ENCODE measurements at places on chromosomes 2 and 18.

DNA sequence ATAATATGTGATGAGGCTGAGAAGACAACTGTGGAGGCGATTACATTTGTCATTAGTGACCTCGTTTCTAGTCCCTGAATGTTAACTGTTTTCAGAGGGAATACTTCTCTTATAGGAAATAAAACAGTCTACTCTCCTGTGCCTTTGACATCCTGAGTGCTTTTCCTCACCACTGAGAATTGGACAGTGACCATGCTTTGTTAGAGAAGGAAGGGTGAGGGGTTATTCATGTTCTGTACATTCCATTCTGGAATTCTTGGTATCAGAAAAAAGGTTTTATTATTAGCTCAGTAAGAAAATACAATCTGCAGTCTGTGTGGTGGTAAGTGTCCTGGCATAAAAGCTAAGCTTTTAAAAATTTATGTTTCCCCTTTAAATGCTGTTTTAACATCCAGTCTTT is 58.8 kb downstream of the PARD3B start:
- no peak for DNase-seq

DNA sequence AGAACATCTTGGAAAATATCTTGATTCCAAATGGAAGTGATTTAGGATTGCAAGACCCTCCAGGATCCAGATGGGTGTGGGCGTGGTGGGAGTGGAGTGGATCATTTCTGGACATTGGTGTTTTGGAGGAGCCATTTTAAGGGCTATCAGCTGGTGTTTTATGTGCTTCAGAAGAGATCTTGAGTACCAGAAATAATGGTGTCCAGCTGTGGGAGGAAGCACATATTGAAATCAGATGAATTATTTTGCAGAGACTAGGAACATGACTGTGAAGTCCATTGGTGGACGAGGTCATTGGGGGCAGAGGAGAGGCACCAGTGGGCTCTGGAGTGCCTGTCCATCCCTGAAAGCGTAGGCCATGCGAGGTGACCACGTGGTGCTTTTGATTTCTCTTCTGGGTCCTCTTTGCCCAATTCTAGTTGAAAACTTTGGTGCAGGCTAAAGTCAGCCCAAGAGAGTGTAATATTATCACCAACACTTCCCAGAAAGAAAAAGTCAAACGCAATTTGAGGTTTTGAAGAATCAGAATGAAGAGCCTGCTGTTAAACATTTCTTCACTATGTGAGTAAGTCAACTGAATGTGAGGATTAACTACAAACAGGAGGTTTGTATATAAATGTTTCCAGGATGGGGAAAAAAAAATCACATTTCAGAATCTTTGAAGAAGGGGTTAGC is 31.6 kb downstream of the RNF144A start:
- no peak for DNase-seq

DNA sequence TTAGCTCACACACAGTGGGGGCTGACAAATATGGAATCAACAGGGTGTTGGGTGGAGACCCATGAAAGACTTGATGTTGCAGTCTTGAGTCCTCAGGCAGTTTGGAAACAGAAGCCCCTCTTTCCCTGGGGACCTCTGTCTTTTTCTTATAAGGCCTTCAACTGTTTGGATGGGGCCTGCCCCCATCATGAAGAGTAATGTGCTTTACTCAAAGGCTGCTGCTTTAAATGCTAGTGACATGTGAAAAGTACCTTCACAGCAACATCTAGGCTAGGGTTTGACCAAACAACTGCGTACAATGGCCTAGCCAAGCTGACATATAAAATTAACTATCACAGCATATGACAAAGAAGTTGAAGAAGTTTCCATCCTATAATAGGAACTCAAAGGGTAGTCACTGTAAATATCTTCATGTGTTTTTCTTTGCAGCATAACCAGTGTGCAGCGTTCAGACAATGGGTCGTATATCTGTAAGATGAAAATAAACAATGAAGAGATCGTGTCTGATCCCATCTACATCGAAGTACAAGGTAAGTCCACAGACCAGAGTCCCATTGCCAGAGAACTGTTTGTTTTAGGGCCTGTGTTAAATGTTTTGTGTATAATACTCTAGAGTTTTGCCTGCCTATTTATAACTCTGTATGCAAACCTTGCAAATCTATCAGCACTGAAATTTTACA is 46.3 kb downstream of the MERTK start:
- no peak for DNase-seq

- no peak for DNase-seq
Observed at GRCh38 chr2:68632021-68632420, 11.4 kb upstream of the PROKR1 start.

GRCh38 chr2:105110295-105110829 is 72.5 kb downstream of the MRPS9 start:
- DNase-seq = no peak

- DNase-seq = no peak
Observed at GRCh38 chr2:219622472-219622871, 5.0 kb upstream of the SLC4A3 start.

DNA sequence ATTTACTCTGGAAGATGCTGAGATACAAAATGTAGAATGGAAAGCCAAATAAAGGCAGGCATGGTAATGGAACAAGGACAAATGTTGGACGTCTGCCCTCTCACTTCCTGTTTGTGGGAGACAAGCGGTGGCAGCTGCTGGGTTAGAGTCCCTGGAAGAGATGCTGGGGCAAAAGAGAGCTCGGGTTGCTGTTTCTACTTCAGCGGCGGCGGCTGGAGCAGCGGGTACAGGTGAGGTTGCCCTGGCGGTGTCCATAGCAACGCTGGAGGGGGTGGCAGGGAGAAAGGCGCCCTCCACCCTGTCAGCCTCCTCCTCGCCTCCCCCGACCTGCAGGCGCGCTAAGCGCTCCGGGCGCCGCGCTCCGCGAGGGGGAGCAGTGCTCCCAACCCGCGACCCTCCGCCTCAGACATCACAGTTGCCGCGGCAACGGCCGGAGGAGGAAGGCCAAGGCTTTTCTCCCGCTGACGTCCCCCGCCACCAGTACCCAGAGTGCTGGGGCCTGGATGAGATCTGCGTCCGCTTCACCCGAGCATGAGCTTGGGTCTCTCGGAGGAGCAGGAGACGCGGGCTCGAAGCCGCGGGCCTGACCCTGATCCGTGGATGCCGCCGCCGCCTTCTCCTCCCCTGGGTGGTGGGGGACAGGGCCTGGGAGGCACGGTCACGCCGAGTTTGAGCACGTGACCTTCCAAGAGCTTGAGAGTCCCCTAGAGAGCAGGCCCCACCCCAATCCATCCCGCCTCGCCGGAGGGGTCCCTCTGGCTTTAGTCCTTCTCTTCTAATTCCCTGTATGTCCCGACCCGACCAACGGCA is 65.6 kb downstream of the NOL4 start:
- DNase-seq = no peak

GRCh38 chr2:169715379-169716237 is 18.0 kb upstream of the KLHL23 start:
- no peak for DNase-seq

DNA sequence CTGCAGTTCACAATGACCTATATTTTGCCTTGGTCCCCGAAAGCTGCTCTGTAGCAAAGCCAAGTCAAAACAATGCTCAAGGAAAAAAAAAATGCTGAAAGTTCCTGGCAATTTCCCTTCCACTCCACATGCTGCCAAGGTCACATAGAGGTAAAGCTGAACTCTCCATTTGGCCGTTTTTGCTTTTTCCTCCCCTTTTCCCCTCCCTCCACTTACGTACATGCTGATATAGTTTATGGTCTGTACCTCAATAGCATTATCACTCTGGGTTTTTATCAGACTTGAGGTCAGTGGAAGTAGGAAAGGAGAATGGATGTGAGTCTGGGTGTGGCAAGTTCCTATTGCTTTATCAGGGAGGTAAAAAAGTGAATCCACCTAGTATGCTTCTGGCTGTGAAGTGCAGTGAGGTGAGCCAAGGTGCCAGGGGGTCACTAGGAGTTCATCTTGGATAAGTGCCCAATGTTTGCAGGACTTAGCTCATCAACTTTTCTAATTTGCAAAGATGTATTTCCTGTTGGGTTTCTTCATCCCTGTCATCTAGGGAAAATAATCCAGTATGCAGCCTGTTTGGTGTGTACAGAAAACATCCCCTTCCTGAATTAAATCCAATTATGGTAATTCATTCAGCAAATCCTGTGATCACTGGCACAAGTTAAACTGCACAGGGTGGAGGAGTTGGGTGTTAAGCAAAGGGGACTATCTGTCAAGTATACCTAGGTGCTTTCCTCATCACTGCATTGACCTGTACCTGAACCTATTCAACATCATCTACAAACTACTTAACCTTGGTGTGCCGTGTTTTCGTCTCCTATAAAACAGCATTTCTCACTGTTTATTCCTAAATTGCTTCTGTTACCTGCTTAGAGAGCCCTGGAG is 124.3 kb upstream of the CYP26B1 start:
- DNase-seq = no peak

DNA sequence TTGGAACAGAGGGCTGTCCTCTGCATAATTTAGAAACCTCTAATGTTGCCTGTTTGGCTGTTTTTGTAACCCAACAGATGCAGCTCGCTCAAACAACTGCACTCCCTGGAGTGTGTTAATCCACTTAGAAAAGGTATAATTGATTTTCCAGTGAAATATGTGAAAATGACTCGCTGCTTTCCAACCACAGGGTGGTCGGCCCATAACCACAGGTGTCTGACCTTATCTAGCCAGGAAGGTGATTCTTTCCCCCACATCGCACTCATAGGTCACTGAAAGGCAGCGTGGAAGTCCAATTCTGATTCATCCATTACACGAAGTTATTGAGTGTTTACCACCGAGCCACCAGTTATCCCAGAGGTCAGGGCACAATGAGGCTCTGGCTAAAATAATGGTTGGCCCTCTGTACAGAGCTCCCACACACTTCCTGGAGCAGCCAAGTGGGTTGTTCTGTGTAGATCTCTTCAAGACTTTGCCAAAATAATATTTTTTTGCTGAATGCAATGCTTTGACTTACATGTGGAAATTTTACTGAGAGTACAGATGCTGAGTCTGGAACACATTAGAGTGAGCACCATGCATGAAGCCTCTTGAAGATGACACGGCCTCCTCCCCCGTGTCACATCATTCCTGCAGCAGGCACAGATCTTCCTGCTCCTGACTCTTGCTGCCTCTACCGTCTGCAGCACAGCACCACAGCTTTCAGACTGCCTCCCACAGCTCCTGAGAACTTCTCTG is 396.2 kb downstream of the ZNF516 start:
- no peak for DNase-seq

DNA sequence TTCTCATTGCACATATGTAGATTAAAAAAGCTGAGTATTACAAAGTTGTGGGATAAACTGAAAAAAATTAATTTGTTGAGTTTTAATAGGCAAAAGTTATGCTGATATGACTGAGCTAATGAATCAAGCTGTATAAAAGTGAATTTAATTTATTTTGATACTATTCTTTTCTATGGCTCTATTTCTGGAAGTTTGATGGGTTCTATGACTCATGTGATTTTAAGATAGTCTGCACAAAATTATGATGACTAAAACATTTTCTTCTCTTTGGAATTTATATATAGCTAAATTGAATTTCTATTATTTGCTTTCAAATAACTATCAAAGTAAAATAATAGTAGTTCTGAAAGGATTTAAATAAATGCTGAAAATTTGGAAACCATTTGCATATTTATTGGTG is 71.0 kb upstream of the MMADHC start:
- no peak for DNase-seq

- no peak for DNase-seq
Observed at GRCh38 chr18:43661570-43661969, 384.3 kb upstream of the SYT4 start.

DNA sequence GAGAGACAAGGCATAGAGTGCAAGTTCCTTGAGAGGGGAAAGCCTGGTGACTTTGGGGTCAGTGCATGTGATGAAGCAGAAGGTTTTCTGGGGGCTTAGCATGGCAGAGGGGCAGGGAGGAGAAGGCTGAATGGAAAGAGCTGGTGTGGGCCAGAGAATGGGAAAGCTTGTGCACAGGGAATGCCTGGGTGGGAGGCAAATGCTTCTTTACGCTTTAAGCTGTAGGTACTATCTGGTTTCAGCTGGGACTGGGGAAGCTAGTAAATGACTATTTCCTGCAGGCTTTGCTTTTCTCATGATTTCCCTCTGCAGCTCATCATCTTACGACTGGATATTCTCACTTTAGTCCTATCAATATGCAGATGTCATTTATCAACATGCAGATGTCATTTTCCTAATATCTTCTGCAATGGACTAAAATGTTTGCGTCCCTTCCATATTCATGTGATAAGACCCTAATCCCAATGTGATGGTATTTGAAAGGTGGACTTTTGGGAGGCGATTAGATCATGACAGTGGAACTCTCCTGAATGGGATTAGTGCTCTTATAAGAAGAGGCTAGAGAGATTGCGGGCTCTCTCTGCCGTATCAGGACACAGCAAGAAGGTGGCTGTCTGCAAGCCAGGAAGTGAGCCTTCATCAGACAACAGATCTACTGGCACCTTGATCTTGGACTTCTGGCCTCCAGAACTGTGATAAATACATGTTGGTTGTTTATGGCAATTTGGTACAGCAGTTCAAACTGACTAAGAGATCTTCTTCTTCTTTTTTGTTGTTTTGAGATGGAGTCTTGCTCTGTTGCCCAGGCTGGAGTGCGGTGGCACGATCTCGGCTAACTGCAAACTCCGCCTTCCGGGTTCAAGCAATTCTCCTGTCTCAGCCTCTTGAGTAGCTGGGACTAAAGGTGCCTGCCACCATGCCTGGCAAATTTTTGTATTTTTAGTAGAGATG is 50.1 kb downstream of the MYCN start:
- DNase-seq = no peak

- DNase-seq = no peak
Observed at GRCh38 chr2:6893876-6894482, 16.4 kb downstream of the RSAD2 start.

DNA sequence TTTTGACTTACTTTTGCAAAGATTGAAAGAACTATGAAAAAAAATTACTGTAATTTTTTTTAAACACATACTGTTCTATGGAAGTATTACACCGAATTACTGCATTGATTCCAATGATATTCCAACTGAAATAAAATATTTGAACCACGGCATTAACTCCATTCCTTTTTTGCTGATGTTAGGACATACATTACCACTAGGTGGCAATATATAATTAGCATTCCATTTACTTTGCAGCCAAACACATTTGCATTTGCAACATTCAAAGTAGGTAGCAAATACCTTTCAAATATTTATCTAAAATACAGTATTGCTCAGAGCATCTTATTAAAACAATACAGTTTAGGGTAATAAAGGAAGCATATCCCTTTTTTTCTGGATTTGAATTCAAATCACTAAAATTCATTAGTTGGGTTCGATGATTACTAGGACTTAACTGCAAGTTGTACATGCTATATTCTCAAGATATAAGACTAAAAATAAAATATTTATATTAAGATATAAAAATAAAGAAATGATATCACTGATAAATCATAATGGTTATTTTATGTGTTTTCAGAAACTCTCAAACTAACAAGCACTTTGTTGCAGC is 31.3 kb downstream of the LANCL1 start:
- no peak for DNase-seq

GRCh38 chr18:59669872-59670657 is 27.2 kb downstream of the CCBE1 start:
- no peak for DNase-seq

DNA sequence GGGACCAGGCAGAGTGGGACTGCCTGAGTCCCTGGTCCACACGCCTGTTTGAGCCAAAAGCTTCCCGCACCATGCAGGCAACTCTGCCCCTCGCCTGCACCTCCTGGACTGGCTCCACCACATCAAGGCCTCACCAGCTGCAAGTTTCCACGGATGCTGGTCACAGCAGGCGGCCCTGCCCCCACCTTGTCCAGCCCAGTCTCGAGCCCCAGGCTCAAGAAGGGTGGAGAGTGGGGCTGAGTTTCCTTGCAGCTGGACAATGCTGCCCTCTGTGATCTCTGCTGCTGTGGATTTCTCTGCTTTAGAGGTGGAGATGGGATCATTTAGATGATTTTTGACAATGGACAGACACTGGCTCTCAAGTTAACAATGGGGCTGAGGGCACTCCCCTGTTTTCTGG is 74.9 kb downstream of the MTCL1 start:
- no peak for DNase-seq

- DNase-seq = no peak
Observed at GRCh38 chr2:128264881-128265607, 53.6 kb downstream of the HS6ST1 start.

Measured in CD4-positive, alpha-beta T cell treated with Interleukin-4 for 1 hour (primary cell).